ENCODE measurements at places on chromosomes 16 and 17.

DNA sequence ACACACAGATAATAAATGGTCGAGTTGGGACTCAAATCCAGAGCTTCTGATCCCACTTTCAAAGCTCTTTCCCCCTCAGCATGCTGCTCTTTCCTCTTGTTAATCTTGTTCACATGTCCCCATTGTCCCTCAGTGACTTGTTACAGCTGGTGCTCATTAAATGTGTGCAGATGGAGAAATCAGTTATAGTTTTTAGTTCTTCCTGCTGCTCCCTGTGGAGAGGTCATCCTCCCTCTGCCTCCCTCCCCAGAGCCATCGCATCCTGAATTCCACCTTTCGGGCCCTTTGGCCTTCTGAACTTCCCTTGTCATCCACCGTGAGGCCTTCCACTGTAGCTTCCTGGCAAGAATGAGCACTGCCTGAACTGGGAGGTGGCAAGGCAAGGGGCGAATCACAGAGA, 179.6 kb downstream of the WSCD1 start:
- DNase-seq: no peak

DNA sequence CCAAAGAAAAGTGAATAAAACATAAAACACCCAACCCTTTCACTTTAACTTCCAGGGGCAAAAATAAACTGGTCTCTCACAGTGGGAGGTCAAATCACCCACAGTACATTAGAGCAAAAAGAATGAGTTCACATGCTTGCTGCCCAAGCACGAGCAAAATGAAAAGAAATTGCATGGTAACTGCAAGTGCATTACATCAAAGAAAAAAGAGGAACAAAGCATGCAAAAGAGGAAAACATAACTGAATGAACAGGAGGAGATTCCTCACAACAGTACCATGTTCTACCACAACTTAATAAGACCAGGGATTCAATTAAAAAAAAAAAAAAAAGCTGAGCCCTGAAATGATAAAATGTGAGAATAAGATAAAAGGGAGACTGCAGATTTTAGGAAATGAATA, 12.3 kb downstream of the DNAH2 start:
- DNase-seq: no peak

DNA sequence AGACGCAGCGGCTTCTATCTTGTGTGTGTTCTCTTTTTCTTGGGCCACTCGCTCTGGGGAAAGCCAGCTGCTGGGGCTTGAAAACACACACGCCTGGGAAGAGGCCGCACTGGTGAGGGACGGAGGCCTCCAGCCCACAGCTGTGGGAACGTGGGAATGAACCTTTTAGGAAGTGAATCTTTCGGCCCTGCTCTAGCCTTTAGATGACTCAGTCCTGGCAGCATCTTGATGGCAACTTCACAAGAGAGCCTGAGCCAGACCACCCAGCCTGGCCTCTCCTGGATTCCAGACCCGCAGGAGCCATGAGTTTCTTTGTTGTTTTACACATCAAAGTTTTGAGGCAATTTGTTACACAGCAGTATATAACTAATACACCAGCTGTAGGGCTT, 2.2 kb upstream of the PDPK1 start:
- DNase-seq: no peak

DNA sequence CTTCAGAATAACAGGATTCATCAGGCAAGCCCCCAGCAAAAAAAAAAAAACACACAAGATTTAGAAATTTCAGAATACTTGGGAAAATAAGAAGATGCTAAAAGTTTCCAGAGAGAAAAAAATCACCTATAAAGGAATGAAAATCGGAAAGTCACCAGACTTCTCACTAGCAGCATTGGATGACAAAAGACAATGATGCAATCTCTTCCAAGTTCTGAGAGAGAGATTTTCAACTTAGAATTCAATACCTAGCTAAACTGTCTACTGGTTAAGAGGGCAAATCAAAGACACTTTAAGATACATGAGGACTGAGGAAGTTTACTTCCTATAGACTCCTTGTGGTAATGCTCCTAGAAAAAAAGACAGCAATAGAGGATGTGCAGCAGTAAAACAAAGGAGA, 23.9 kb upstream of the TNS4 start:
- no peak for DNase-seq

DNA sequence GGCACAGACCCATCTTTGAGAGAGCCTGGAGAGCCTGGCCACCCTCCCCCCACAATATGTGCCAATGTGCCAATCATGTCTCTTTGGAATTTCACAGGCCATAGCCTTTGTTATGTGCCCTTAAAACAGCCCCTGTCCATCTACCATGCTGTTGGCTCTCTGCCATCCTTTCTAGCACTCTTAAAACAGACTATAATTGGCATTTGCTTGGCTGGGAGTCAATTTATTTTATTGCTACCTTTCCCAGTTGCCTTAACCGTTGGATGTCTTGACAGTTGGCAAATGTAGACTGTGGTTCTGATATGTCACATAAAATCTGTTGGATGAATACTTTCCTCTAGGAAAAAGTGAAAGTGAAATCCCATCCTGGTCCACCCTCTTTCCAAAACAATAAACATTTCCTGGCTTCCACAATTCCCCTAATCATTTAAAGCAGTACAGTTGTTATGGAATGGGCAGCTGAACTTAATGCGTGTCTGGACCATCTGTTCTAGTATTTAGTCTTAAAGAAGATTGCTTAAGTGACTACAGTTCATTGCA, 394.0 kb downstream of the KCNJ2 start:
- peak; percentile 1 for DNase-seq

GRCh38 chr16:15866451-15866850, 9.6 kb upstream of the MYH11 start:
- no peak for DNase-seq

DNA sequence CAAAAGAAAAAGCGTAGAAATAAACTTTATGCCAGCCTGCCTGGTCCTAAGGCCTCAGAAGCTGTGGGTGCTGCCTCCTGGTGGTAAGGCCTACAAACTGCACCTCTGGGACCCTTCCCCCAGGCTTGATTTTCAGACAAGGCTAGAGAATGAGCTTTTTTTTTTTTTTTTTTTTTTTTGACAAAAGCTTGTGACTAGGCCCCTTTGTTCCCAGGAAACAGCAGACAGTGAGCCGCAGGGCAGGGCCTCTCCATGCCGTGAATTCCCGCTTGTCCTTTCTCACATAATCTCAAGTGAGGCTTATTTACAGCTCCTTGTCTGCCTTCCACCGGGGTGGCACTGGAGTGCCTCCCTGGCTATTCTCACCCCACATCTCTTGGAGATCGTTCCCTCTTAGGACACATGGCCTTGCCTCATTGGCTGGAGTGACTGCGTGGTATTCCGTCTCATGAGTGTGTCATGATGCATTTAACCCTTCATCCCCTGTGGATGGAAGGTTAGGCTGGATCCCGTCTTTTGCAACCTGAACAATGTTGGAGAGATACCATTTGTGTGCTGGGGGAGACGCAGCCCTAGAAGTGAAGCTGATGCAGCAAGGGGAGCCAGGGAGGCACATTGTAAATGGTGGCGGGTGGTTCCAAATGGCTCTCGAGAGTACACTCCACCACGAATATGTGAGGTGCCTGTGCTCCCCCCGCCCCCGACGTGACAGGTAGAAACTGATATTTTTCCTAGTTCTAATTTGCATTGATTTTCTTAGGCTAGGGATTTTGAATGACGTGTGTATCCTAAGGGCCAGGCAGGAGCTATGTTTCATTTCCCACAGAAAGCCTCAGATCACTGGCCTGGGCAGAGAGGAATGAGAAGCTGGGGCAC, 49.6 kb downstream of the USP22 start:
- peak; percentile 75 for DNase-seq

- no peak for DNase-seq
These were observed 303.0 kb upstream of the IRX5 start for GRCh38 chr16:54627616-54628015.

GRCh38 chr17:56893503-56893902, 20.3 kb downstream of the TRIM25 start:
- no peak for DNase-seq

GRCh38 chr17:43616852-43617251, 44.9 kb downstream of the MEOX1 start:
- DNase-seq: no peak

DNA sequence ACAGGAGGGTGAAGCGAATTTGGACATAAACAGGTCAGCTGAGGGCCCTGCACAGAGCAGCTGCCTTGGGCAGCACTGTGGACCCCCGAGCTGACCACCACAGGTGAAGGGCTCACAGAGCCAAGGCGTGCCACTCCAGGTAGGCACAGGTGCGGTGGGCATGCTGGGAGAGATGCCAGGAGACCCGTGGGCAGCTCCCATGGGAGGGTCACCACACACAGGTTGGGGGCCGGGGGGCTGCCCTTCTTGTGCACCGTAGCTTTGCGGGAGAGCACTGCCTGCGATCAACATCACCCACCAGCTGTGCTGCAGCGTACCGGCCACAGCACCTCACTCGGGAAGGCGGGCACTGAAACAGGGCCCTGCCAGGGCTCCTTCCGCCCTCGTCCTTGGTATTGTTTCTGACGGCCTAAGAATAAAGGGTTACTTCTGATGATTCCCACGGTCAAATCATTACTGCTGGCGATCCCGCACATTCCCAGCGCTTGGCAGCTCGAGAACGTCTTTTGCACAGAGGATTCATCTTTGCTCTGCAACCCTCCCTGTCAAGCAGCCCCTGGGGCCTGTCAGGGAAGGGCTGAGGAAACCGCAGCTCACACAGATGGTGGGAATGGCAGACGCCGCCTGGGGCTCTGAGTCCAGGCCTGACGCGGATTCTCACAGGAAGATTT, 181.7 kb downstream of the BANP start:
- no peak for DNase-seq

GRCh38 chr16:66547101-66547989, 2.6 kb downstream of the TK2 start:
- no peak for DNase-seq

DNA sequence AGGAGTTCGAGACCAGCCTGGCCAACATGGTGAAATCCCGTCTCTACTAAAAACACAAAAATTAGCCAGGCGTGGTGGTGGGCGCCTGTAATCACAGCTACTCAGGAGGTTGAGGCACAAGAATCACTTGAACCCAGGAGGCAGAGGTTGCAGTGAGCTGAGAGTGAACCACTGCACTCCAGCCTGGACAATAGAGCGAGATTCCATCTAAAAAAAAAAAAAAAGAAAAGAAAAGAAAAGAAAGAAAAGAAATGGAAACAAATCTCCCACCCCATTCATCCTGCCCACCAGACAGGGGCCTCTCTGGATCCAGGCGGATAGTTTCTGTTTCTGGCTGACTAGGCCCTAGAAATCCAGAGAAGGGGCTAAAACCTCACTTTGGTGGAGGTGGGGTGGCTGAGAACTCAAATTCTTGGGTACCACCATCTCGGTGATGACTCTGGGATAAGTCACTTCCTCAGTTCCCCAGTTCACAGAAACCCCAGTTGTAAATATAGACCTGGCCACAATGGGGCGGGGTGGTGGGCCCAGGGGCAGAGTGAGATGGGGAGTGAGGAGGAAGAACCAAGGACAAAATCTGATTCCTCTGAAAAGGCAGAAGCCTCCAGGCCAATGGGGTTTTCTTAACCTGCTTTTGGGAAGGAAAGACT, 22.2 kb downstream of the SOCS1 start:
- no peak for DNase-seq

DNA sequence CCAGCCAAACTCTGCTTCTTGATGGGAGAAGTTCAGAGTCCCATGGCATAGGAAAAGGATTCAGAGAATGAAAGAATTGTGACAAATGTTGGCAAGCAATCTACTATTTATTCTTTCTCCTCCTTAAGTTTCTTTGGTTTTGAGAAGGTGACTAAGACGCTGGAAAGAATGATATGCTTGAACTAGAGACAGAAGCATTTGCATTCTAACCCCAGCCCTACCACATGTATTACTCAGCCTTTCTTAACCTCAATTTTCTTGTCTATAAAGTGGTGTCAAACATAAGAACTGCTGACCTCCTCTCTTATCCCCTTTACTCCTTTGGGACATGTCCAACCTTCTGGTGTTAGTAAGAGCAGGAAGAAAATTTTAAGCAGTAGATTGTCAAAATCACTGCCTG, 124.7 kb downstream of the HS3ST2 start:
- DNase-seq: no peak

- no peak for DNase-seq
These were observed 28.0 kb upstream of the MRPS23 start for GRCh38 chr17:57877803-57878377.
